ENCODE measurements at places on chromosomes 7 and 10.

GRCh38 chr10:5666008-5666840 is at the start of gene ASB13:
Gene ASB13 (minus strand): TSS chr10:5666595. CDS start chr10:5666551, 44 bp downstream.
- DNase-seq, result peak; percentile 82

- DNase-seq, result no peak
Measured at GRCh38 chr7:118039963-118040489, 143.9 kb upstream of the LSM8 start.

DNA sequence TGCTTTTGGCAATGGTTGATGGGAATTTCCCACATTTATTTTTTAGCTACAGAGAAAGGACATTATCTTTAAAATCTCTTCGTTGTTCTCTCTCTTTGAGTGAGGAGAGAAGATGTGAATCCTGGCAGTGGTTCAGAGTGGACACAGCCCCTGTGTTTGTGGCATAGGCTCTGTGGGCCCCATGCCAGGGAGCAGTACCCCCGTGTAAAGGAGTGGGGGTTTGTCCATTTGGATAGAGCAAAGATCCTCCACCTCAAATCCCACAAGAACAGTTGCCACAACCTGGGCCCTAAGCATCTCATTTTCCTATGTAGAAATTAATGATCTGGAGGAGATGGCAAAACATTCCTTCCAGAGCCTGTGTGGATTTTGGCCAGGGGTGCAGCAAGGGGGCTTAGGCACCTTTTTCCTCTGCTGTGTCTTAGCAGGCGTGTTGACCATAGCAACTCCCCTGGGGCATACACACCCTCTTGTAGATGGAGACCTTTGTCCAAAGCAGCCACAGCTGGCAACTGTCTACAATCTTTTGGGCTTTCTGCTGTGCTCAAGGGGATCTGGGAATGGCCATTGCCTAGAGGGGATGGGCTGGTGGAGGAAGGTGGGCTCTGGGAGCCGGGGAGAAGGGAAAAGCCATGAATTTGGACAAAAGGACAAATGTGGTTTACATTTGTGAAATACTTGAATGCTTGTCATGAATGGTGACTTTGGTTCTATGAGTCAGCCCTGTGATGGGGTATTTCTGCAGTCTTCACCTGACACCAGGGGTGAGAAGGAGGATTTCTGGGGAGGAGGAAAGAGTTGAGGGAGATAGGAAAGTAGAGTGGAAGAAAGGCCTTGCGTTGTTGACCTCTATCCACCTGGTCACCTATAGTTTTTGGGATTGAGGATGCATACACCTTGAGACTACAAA is 92.0 kb downstream of the TCF7L2 start:
- DNase-seq, result no peak

GRCh38 chr10:100864036-100864885 is 48.5 kb upstream of the SLF2 start:
- DNase-seq, result no peak

DNA sequence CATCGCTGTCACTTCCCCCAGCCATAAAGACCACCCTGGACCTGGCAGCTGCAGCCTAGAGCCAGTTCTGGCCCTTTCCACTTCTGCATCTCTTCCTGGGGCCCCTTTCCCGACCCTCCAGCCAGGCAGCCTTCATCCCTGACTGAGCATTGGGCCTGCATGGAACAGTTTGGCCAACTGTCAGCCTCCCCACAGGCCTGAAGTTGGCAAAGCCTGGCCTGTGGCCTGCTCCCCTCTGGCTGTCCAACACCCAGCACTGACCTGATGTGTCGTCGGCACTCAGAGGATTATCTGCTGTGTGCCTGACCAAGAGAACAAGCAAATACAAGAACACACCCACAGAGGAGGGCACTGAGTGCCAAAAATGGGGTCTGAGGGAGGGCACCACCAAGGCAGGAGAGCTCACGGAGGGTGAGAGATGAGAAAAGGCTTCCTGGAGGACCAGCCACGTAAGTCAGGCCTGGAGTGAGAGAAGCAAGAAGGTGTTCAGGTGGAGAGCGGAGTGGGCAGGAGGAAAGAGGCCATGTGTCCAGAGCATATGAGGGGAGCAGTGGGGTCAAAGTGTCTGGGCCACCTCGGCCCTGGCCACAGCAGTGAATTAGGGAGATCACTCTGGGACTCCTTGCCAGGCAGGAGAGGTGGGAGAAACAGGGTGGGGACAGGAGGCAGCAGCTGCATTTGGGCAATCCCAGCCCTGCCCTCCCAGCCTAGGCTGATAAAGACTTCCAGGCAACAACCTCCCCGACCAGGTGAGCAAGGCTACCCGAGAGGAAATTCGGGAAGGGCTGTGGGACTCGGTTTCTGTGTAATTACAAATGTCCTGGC is 4.5 kb downstream of the GPRIN2 start:
- DNase-seq, result peak; percentile 63

GRCh38 chr10:58299580-58299979 is 30.6 kb downstream of the CISD1 start:
- DNase-seq, result peak; percentile 69

- DNase-seq, result no peak
Measured at GRCh38 chr7:91353848-91354247, 89.6 kb downstream of the FZD1 start.

GRCh38 chr7:99078416-99078815 is 65.5 kb downstream of the SMURF1 start:
- no peak for DNase-seq

DNA sequence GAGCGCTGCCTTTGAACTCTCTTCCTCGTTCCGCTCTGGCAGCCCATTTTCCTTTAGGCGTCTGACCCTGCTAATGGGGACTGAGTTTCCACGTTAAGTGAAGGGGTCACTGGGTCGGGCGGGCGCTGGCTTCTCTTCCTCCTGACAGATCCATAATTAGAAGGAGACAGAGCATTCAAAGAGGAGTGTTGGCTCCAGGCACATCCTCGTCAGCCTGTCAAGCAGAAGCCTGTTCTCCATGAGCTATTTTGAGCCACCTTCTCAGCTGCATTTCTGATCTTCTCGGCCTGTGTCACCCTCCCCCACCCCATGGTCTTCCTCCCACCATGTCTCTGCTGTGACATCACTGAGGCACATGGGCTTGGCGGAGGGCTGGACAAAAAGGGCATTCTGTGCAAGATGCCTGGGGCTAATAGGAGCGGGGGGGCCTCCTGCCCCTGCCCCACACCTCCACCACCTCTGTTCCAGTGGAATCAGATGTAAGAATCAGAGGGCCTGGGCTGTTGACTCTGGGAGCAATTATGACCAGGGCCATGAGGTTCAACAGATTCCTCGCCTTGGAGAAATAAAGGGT is 248.1 kb downstream of the PLXNA4 start:
- DNase-seq, result peak; percentile 81

DNA sequence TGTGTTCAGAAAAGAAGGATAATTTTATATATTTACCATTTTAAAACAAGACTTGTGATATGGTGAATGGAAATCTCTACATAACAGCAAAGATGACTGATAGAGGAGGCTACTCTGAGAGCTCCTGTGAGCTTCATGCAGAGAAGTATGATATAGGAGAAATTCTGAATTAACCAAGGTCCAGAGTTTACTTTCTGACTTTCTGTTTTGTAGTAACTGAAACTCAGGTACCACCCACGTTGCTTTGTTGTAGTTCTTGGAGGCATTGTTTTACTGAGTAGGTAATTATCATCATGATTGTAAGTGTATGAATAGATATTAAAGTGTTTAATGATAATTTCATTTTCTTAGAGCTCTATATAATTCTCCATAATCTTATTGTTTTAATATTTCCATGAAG is 18.0 kb upstream of the SFR1 start:
- no peak for DNase-seq

GRCh38 chr10:96407560-96408069 is 48.8 kb upstream of the OPALIN start:
- peak; percentile 27 for DNase-seq

DNA sequence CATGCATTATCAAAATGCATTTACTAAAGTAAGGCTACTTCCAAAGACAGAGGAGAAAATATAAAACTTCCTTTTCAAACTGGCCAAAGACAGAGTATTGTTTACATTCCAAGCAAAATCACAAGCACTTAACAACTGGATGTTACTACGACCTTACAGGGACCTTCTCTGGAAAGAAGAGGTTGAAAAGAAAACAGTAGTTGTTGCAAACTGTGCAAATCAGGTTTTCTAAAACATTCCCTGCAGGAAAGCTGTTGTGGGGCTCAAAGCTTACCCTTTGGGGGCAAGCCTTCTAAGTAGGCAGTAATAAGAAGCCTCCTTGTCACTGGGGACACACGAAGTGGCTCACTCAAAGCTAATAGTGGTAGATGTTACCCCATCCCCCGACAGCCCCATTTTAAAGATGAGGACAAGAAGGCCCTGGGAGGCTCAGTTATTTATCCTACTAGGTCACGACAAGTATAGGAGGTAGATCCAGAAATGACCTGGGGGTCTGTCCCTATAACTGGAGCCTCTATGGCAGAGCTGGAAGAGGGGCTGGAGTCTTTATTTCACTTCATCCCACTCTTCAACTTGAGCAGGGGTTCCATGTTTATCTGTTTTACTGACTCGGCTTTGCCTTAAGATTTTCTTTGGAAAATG is 46.6 kb downstream of the ATXN7L1 start:
- peak; percentile 23 for DNase-seq

DNA sequence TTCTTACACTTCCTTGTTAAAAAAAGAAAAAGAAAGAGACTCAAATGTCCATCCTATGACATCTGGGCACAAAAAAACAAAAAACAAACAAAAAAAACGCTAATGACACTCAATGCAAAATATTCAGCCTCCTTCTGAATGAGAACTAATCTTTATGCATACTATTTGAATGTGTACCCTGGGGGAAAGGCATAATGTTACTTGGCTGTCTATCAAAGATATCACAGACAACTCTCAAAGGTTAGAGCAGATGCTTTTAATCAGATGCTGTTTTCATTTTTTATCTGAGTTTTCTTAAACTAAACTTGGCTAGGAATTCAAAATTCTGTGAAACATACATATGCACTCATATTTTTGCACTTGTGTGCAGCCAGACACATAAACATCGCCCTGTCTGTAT is 745.8 kb downstream of the CNTNAP2 start:
- no peak for DNase-seq

DNA sequence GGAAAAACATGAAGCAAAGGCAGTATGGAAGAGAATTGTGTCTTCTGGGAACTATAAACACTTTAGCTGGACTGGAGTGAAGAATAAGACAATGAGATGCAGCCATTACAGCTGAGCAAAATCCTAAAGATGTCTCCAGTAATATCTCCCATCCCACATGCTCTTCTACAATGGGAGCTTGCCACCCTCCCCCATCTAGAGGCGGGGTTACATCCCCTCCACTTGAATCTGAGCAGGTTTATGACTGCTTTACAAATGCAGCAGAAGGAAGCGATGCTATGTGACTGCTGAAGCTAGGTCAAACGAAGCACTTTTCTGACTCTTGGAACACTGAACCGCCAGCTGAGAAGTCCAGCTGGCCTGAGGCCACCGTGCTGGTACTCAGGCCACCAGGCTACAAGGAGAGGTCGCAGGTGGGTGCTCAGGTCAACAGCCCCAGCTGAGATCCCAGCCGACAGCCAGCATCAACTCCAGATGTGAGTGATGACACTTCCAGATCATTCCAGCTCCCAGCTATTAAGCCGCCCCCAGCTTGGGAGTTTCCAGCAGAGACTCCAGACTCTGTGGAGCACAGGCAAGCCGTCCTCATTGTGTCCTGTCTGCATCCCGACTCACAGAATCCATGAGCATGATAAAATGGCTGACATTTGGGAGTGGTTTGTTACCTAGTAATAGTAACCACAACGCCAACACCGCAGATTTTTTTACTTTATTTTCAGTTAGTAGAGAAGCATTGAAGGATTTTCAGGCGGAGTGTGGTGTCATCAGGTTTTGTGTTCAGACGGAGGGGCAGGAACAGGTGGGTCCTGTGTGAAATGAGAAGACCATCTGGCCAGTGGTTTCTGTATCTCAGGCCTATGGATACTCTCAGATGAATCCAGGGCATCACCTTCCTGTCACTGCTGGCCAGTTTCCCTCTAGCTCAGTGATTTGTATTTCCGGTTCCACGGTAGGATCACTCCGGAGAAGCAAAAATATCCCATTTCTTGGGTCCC is 89.3 kb downstream of the NPY start:
- DNase-seq, result no peak

DNA sequence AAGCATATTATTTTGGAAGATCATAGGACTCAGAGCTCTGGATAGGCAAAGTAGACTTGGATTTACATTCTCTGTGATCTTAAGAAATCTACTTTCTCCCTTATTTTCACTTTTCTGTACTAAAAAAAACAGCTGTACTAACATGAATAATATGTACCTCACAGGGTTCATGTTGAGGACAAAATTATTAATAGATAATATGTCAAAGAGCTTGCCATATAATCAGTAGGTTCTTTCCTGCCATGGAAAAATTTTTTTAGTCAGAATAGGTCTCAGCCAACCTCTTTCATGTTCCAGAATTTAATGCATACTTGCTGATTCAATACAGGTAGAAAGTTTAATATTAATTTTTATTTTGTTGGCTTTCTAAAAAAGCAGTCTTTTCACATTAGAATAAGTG is 780.3 kb upstream of the C7orf33 start:
- no peak for DNase-seq

GRCh38 chr10:97733256-97733655 is 3.7 kb upstream of the ZFYVE27 start:
- DNase-seq, result no peak

- DNase-seq, result no peak
Measured at GRCh38 chr10:77811831-77812430, 114.6 kb downstream of the DLG5 start.

DNA sequence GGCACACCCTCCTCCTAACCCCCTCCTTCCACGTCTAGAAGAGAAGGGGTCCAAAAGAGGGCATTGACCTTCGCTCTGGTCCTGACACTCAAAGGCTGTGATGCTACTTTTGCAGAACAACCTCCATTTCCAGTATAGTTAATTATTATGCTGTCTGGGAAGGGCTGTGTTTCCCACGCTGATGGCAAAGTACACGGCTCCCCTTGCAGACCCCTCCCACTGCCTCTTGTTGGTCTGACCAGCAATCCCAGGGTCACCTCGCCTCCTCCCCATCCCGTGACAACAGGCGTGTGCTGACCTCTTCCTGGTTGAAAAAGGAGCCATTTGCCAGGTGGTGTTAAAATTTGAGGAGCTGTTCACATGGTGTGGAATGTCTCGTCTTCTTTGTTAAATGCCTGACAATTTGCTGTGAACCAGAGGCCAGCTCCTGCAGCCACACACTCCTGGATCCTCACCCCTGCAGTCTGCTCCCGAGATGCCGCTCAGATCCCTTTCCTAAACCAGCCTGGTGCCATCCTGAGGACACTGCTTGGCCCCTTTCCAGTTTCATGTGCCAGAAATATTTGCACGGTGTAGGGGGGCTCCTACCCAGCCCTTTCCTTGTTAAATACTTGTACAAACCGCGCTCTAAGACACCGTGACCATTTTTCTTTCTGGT is 321.7 kb downstream of the WDR37 start:
- peak; percentile 46 for DNase-seq

GRCh38 chr10:132111871-132112341 is 46.2 kb downstream of the JAKMIP3 start:
- peak; percentile 31 for DNase-seq
